ENCODE measurements at places on chromosomes 16 and 17.
A peak's percentile ranks its signal among the peaks of the same experiment; 100 is the strongest.

DNA sequence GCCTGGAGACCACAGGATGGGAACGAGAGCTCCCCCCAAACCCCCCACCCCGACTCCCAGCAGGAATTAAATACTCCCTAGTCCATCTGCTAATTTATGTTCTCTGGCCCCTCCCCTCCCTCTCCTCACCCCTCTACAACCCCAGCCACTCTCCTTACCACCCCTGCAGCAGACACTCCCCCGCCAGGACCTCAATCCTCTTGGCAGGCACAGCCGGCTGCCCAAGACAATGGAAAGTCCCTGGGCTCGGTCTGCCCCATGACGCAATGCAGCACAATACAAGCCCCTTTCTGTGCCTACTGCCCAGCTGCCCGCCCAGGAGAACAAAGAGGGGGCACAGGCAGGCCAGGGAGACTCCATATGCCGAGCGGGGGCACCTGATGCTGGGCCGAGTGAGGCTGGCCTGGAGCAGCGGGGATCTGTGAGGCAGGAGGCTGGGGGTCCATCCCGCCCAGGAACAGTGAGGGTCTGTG, 30.3 kb upstream of the CDC42EP4 start:
- DNase-seq = no peak

DNA sequence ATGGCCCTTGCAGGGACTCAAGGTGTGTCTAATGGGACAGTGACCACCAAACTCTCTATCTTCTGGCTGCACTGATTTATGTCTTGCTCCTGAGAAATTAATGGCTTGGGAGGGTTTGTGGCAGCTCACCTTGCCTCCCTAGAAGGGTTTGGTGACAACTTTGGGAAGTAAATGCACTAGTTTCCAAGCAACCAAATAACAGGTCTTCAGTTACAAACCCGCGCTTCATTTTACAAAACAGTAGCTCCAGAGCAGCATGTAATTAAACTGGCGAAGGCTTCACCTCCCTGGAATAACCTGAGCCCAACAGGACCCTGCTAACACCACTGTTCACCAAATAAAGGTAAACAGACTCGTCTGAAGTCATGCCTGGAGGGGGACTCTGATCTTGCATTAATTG, 318.3 kb downstream of the SLC39A11 start:
- DNase-seq = no peak

DNA sequence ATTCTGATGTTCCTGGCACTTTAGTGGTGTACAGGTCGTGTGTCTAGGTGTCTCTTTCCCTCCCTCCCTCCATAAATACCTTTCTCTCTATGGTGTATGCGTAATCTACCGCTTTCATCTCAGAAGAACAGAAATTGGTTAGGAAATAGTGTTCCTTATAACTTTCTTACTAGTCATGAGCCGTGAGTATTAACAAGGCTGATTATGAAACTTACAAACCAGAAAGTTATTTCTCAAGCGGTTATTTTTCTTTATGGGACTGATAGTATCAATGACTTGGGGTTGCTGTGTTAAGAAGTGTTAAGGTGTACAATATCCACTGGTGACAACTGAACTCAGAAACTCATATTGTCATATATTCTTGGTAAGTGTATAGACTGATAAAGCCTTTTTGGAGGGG, 13.2 kb upstream of the MYH11 start:
- DNase-seq = no peak

- no peak for DNase-seq
Observed at GRCh38 chr17:4163951-4164350, 21.0 kb downstream of the CYB5D2 start.

GRCh38 chr16:10123141-10123540, 59.1 kb downstream of the GRIN2A start:
- no peak for DNase-seq

DNA sequence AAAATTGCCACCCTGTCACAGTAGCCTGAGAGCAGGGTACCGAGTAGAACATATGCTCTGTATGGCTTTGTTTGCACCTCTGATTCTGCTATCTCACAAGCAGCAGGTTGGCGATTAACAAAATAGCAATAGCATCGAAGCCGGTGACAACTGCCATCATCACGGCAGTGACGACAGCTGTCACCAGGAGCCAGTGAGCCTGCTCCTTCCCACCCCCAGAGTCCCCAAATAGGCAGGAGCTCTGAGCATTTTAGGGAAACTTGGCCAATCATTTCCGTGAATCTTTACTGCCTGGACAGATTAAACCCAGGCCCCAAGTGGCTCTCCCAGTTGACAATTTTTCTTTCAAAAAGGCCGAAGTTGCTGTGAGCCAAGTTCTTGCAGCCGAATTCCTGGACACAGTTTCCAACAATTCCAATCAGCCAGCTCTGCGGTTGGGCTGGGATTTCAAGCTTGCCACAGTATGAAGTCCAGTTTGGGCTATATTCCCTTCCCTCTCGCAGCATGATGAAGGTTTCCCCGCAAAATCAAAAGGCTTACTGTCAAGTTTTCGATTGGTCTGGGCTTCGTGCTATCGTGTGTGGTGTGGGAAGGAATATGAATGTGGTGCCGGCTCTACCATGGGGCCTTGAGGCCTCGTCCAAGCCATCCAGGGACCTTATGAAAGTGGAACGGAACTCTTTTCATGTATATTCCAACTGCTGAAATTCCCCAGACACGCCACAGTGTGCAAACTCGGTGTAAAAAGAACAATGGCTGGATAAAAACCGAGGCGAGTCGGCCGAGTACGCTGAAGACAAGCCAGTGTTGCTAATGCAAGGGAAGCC, 186.6 kb downstream of the C16orf78 start:
- DNase-seq = no peak

DNA sequence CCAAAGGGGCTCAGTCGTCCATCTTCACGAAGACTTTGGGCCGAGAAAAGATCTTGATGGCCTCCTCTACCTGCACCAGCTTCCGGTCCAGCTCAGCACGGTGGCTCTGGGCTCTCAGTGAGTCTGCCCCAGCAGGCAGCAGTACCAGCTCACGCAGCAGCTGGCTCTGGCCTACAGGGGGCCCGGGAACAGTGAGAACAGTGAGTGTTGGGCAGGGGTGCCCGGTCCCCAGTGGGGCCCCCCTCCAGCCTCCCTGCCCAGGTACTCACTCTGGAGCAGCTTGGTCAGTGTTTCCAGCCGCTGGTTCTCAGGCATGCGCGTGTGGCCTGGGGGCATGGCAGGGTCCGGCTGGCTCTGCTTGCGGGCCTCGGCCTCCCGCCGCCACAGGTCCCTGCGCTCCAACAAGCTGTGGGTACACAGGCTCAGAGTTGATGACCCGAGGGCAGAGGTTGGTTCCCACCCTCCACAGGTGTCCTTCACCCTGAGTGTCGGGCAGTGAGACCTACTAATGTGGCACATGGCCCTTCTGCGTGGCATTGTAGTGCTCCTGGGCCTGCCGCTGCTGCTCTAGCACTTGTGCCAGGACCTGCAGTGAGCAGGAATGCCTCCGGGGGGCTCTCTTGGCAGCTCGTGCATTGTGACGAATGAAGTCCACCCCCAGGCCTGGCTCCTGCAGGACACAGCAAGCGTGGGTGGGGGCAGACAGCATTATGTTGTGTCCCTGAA, 2.6 kb downstream of the PARD6A start:
- DNase-seq = peak; percentile 31

DNA sequence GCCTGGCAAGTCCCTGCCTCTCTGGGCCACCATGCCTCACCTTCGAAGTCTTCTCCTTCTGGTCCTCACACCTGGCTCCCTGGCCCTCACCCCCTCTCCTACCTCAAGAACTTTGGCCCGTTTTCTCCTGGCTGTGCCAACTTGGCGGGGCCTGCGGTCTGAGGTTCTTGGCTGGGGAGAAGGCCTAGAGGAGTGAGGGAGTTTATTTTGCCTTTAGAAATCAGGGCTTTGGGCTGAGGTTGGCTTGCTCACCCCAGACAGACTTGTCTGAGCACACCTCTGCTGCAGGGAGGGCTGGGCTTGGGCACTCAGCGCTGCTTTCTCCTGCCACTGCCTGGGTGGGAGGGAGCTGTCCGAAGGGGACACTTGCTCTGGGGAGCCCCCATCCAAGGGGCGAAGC, 23.3 kb upstream of the TAC4 start:
- DNase-seq = no peak

DNA sequence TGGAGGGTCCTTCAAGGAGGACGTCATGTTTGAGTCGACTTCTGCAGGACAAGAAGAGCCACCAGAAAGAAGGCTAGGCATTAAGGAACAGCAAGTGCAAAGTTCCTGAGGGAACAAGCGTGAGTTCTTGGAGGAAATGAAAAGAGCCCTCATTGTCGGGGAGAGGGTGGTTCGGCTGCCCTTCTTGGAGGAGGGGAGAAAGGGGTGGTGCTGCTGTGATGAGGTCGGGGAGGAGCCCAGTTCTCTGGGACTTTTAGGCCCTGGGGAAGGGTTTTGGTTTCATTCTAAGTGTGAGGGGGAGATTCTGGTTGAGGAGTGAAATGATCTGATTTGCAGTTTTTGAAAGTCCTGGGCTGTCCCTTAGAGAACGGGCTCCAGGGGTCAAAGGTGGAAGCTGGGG, 4.1 kb downstream of the BICDL2 start:
- DNase-seq = no peak

- no peak for DNase-seq
Observed at GRCh38 chr16:67387479-67388079, 5.7 kb downstream of the TPPP3 start.

GRCh38 chr17:42116705-42117396, 4.3 kb downstream of the KAT2A start:
- peak; percentile 65 for DNase-seq

DNA sequence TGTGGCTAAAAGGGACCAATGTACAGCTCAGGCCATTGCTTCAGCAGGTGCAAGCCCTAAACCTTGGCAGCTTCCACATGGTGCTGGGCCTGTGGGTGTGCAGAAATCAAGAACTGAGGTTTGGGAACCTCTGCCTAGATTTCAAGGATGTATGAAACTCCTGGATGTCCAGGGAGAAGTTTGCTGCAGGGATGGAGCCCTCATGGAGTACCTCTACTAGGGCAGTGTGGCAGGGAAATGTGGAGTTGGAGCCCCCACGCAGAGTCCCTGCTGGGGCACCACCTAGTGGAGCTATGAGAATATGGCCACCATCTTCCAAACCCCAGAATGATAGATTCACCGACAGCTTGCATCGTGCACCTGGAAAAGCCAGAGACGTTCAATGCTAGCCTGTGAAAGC, 13.0 kb downstream of the EFCAB5 start:
- no peak for DNase-seq

DNA sequence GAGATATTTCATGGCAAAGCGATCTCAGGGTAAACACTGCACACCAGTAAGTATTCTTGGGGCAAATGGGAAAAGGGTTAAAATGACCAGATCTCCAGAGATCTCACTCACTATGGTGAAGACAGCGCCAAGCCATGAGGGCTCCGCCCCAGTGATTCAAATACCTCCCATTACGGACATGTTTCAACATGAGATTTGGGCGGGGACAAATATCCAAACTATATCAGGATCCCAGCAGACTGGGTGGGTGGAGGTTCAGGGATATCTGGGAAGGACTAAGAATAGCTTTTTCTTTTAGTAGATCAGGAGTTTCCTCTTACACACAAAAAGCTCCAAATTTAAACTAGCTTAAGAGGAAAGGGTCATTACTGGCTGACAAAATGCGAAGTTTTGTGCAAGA, 181.7 kb downstream of the WWOX start:
- no peak for DNase-seq

GRCh38 chr17:77836557-77837041, 121.9 kb upstream of the TNRC6C start:
- DNase-seq = peak; percentile 58

- no peak for DNase-seq
Observed at GRCh38 chr16:88453217-88453531, at the start of gene ZFPM1. ZFPM1 (plus strand) TSS chr16:88453280; CDS start chr16:88453639, 359 bp downstream.

- no peak for DNase-seq
Observed at GRCh38 chr16:85663891-85664321, 24.8 kb downstream of the GINS2 start.

GRCh38 chr17:44826123-44826790, 3.8 kb downstream of the GJC1 start:
- DNase-seq = no peak

- DNase-seq = no peak
Observed at GRCh38 chr17:36856222-36856621, 81.1 kb upstream of the LHX1 start.

GRCh38 chr17:78020717-78021108, 62.2 kb downstream of the TNRC6C start:
- no peak for DNase-seq

GRCh38 chr17:66076546-66077190, 115.3 kb downstream of the CEP112 start:
- no peak for DNase-seq

GRCh38 chr17:32269377-32269776, 3.7 kb downstream of the RHBDL3 start:
- DNase-seq = no peak

- no peak for DNase-seq
Observed at GRCh38 chr16:51030516-51030915, 120.6 kb downstream of the SALL1 start.
